ENCODE measurements at places on chromosomes 7 and 10.

DNA sequence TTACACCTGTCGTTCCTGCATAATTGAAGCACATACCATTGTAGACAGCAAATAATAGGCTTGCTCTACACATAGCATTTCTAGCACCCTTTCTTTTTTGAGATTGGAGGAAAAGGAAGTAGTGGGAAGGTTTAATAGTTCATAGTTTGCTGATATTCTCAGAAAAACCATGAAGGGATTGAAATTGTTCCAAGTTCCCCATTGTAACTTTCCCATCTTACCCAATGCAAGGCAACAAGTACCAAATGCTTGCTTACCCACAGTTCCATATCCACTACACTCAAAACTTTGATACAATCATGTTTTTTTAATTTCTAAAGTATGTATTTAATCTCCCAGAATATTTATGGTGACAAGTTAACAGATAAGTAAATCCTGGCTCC, 13.8 kb downstream of the CYP3A5 start:
- DNase-seq: no peak

GRCh38 chr10:122530177-122530576, 30.4 kb upstream of the DMBT1 start:
- no peak for DNase-seq

DNA sequence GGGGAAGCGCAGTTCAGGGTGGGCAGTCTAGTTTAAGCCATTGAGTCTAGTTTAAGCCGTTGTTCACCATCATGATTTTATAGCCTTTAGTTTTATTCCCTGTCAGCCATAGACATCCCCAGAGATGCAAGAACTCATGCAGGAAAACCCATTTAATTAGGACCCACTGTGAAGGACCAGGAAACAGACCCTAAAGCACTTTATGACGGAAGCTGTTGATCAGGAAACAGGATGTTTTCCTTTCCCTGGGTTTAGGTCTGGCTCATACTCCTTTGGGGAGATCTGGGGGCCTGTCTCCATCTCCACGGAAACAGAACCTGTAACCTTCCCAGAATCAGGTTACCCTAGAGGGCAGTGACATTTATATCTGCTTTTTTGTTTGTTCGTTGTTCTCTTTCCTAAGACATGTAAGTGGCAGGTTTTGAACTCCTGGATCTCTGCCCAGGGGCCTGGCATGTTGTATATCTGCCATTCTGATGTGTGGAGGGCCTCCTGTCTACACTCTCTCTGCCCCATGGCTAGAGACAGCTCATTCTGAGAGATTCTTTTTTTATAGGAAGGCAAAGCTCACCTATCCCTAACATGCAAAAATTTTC, 657.2 kb upstream of the GALNT17 start:
- DNase-seq: no peak

- DNase-seq: no peak
Measured at GRCh38 chr7:121003986-121004685, 15.6 kb downstream of the CPED1 start.

GRCh38 chr7:132383962-132384361, 192.3 kb downstream of the PLXNA4 start:
- no peak for DNase-seq

- DNase-seq: no peak
Measured at GRCh38 chr10:62462461-62462860, 88.3 kb downstream of the ZNF365 start.

GRCh38 chr7:66758950-66759628, 18.6 kb downstream of the RABGEF1 start:
- DNase-seq: no peak
